ENCODE measurements at places on chromosomes 2 and 18. TPM values are rescaled to one million over a fixed set of nuclear protein-coding genes. Genes with fewer than 3 reads are reported as not detected.

The FRZB gene
- under 0.01 TPM for total RNA-seq

The RNF152 gene
- 1.2 TPM for total RNA-seq

The FOXI3 gene
- not detected for total RNA-seq

The SLC8A1 gene
- 2.6 TPM for total RNA-seq

The WNT6 gene
- total RNA-seq, result not detected

The CNTNAP5 gene
- total RNA-seq, result not detected

The GREB1L gene
- total RNA-seq, result 1.8 TPM

The ZNF385B gene
- under 0.01 TPM for total RNA-seq

The DUSP19 gene
- 2.2 TPM for total RNA-seq

The LRRTM1 gene
- total RNA-seq, result under 0.01 TPM

The KCNJ13 gene
- total RNA-seq, result not detected

The SETBP1 gene
- 2.7 TPM for total RNA-seq

The SP3 gene
- total RNA-seq, result 135 TPM

The MFSD2B gene
- total RNA-seq, result under 0.01 TPM

The AOX1 gene
- 229 TPM for total RNA-seq

The RAB17 gene
- total RNA-seq, result not detected

The CXCR2 gene
- total RNA-seq, result not detected

The MAPRE3 gene
- total RNA-seq, result 4.3 TPM

The DNAJC5G gene
- not detected for total RNA-seq

The OR6B2 gene
- total RNA-seq, result not detected

The TTC39C gene
- total RNA-seq, result 25.6 TPM

The RNU2-63P gene
- total RNA-seq, result 275 TPM

The TUBB8B gene
- total RNA-seq, result not detected

The CYP1B1 gene
- total RNA-seq, result 145 TPM

The GAREM1 gene
- total RNA-seq, result 8.1 TPM
